ENCODE measurements at places on chromosomes 2 and 18.

DNA sequence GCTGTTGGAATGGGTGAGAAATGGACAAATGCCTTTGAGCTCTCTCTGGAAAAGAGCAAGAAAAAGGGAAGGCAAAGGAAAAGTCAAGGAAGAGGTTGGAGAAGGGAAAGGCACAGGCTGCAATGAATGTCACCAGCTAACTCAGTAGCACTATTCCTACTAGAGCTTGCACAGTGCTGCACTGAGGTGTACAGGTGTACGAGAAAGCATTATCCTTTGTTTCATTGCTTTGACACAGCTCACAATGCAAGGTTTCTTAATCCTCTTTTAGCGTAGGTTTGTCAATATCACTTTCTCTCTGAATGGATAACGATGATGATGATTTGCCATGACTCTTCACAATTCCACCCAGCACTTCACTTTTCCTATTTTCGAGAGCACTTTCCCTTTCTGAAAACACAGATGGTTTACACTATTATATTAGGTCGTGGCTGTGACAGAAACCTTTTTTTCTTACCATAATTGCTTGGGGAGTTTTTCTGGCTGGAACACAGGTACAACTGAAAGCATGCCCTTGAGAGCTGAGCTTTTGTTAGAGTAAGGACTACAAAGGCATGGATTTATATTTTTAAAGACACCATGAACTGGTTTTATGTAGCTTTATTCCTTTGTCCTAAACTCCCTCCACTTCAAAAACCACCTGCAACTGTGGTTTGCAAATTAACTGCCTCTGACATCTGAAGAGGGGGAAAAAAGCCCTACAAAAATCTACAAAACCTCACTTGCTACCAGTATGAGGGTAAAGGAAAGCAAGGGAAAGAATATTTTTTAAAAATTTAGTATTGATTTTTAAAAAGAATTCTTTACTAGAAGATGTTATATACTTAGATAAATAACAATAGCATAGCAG is 265.5 kb downstream of the TGIF1 start:
- no peak for DNase-seq

DNA sequence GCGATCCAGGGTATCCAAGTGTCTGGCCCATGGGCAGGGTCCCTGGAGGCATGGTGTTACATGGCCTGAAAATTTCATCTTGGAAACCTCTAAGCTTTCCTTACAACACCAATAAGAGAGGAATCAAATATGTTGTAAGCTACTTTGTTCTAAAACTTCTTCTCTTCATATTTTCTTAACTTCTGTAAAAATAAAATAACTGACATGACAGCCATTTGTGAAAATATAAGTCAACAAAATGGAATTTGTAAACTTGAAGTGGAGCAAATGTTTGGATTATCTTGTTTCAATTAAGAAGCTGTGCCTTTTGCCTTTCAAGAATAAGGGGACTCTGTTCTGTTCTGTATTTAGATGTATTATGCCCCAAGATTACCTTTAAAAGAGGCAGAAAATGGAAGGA is 319.7 kb downstream of the LPIN1 start:
- DNase-seq: no peak

- no peak for DNase-seq
Measured at GRCh38 chr2:26561918-26562810, 79.0 kb downstream of the CIB4 start.

GRCh38 chr2:46375566-46376125 is 78.4 kb downstream of the EPAS1 start:
- no peak for DNase-seq

- no peak for DNase-seq
Measured at GRCh38 chr18:60180671-60181070, 191.9 kb downstream of the MC4R start.

DNA sequence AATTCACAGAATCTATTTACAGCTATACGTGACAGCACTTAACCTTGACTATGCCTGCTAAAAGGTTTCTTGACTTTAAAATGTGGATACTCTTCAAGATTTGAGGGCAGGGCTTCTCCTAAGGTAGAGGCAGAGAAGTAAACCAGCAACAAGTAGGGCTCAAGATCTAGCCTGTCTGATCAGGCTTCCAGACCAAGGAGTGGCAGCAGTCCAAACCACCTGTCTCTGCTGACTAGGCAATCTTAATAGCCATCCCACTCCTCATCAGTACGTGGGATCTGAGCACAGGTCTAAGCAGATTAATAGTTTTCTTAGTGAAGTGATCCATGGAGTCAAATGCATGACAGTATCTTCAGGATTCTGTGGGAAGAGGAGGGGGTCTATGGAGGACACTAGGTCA is 100.4 kb downstream of the GPD2 start:
- no peak for DNase-seq

GRCh38 chr2:183604065-183604464 is 479.8 kb downstream of the NUP35 start:
- no peak for DNase-seq

- no peak for DNase-seq
Measured at GRCh38 chr2:122491011-122491410, 735.6 kb downstream of the TSN start.

- DNase-seq: peak; percentile 12
Measured at GRCh38 chr2:15154297-15154696, 406.8 kb downstream of the NBAS start.

GRCh38 chr2:164574931-164575330 is 46.4 kb downstream of the GRB14 start:
- DNase-seq: no peak

GRCh38 chr2:58667137-58667774 is 426.1 kb upstream of the FANCL start:
- DNase-seq: peak; percentile 22

GRCh38 chr2:228556717-228557116 is 375.2 kb upstream of the SPHKAP start:
- peak; percentile 80 for DNase-seq

- peak; percentile 69 for DNase-seq
Measured at GRCh38 chr2:142048581-142048980, 82.2 kb downstream of the LRP1B start.

- no peak for DNase-seq
Measured at GRCh38 chr2:133753665-133754064, 185.4 kb upstream of the NCKAP5 start.

GRCh38 chr2:132670496-132671150 is 618 bp upstream of the LYPD1 start:
- peak; percentile 54 for DNase-seq

DNA sequence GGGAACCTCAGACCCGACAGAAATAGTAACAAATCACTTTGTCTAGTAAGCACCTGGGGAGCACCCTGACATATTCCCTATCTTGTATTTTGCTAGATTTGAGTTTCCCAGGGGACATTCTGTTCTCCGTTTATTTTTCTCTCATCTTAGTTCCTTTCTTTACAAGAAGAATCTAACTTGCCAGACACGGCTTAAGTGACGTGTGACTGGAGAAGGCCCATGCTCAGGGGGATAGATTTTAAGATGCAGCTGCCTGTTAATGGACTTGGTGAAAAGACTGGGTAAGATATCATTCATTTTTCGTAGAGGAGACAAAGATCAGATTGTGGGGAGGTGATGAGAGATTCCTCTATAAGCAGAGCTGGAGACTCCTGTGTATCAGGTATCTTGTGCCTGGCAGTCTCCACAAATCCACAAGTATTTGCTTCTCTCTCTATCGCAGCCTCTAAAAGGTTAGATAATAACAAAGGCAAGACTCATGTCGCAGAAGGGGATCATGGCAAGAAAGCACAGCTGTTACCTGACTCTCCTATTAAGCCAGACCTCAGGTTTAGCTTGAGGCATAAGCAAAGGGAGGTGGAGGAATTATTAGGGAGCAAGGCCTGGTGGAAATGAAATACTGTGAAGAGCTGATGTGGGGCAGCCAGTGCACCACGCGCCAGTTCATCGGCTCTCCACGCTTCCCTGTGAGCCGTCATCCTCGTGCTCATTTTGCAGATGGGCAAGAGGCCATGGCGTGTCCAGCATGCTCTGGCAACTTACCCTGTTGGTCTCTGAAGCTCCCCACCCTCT is 347.2 kb upstream of the TNP1 start:
- DNase-seq: no peak

DNA sequence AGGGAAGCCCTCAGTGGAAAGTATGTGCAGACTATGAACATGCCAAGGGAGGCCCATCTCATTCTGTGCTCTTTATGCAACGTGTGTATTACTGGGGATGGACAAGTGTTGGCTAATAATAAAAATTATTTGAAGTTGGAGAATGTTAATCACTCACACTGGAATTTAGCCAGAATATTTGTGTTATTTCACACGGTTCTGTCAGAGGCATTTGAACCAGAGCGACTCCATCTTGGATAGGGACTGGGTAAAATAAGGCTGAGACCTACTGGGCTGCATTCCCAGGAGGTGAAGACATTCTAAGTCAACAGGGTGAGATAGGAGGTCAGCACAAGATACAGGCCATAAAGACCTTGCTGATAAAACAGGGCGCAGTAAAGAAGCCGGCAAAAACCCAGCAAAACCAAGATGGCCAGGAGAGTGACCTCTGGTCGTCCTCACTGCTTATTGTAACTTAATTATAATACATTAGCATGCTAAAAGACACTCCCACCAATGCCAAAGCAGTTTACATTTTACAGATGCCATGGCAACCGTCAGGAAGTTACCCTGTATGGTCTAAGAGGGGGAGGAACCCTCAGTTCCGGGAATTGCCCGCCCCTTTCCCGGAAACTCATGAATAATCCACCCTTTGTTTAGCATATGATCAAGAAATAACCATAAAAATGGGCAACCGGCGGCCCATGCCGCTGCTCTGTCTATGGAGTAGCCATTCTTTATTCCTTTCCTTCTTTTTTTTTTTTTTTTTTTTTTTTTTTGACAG is 2.6 kb upstream of the FZD5 start:
- no peak for DNase-seq

- no peak for DNase-seq
Measured at GRCh38 chr2:98937906-98938305, 1.9 kb upstream of the CRACDL start.
